Endothelial cell of umbilical vein (primary cell): ENCODE measurements at places on chromosomes 13 and 19.
A peak's percentile ranks its signal among the peaks of the same experiment; 100 is the strongest.

DNA sequence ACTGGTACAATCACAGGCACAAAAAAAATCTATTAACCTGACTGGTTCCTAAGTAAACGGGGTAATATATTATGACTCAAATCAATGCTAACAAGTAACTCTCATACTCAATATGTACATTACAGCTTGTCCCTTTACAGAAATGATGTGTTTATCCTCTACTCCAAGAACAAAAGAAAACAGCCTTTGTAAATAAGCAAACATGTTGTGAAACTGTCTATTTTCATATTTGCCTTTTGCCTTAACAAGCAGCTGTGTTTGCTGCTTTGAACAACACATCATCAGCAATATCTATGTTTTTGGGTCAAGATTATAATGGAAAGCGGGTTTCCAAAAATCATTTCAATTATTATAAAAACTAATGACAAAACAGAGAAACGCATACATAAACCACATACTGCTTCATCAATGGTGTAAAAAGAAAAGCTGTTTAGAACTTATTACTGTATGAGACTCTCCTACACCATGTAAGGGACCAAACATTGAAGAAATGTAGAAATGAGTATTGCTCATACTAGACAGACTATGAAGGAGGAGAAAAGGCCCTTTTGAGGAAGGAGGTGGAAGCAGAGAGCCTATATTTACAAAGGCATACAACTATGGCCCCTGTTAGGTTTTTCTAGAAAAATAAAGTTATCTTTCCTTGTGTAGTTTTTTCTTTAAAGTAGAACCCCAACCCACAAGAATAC lies 14.8 kb downstream of the TBC1D4 start:
- DNase-seq = no peak

DNA sequence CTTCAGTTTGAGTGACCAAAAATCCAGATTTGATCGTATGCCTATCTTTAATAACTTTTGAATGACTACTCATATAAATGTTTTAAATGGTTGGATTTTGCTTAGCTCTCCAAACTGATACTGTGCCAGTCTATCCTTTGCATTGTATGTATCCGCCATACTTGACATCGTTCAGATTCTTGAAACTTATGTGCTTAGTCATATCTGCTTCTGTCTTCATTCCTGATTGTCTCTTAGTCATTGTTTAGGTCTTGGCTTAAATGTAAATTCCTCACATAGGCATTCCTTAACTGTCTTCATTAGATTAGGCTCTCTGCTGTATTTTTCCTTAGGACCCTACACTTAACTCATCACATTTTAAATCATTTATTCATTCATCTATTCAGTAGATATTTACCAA lies 126.0 kb downstream of the PCCA start:
- no peak for DNase-seq

GRCh38 chr13:30463787-30464495 lies 1.8 kb downstream of the HMGB1 start:
- DNase-seq = peak; percentile 84

DNA sequence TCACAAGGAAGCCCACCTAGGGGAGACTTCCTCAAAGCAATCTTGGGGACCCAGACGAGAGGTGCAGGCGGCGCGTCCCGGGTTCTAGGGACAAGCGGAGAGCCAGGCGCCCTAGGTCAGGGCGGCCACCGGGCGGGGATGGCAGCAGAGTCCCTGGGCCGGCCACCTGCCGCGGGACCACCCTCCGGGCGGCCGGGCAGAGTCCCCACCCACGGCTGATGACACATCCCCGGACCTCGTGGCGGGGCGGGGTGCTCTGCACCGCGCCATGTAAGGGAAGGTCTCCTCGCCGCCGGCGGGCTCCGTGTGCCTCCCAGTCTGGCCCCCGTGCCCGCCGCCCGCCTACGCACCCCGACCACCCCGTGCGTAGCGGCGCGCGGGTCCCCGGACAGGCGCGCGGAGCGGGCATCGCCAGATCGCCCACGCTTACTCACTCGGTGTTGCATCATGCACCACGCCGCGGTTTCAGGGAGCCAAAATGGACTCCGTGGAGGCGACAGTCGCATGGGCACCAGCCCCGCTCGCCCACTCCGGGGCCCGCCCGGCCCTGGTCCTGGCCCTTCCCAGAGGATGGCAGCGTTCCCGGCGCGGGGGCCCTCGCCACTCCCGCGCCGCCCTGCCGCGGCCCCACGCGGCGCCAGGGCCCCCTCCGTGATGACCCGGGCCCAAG lies 643 bp downstream of the SLC7A1 start:
- peak; percentile 49 for DNase-seq

GRCh38 chr19:34430738-34431625 lies 2.8 kb downstream of the UBA2 start:
- peak; percentile 73 for DNase-seq

GRCh38 chr13:102460806-102461205 lies 59.0 kb upstream of the FGF14 start:
- DNase-seq = no peak

DNA sequence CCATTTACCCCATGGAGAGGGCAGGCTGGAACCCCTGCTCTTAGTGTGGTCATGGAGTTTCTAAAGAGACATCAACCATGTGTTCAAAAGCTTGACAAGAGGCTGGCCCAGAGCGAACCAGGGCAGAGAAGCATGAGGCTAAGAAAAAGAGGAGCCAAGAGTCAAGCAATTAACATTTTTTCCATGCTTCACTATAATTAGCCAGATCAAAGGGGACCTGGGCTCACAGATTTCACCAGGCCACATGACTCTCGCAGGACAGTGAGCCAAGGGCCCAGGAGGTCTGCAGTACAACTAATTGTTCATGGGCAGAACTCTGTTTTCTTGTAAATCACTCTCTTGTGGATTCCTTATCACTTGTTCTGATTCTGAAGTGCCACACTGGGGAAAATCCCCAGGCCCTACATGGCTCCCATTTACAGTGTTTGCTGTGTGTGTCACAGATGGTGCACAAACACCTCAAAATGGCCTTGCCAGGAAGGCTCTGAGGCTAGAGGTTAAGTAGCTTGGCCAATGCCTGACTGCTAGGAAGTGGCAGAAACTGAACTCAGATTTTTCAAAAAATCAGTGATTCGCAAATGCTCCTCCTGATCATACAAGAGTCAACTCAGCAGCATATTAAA lies 101.2 kb downstream of the LHFPL6 start:
- no peak for DNase-seq

DNA sequence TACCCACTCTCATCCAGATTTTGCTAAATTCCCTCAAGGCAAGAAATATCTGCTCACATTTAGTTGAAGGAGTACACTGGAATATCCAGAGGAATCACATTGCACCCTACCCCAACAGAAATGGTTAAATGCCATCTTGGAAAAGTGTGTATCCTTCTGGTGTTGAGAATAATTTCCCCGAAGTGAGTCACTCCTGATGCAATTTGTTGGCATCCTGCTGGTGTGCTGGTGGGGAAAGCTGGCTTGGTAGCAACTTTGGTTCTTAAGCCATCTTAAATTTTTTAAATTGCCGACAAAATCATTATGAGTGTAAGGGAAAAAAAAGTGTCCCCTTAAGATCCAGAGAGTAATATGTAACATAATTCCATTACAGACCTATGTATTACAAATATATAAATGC lies 337.3 kb upstream of the DACH1 start:
- DNase-seq = no peak

- DNase-seq = peak; percentile 51
Measured at GRCh38 chr13:19587635-19588300, 26.4 kb upstream of the TPTE2 start.

DNA sequence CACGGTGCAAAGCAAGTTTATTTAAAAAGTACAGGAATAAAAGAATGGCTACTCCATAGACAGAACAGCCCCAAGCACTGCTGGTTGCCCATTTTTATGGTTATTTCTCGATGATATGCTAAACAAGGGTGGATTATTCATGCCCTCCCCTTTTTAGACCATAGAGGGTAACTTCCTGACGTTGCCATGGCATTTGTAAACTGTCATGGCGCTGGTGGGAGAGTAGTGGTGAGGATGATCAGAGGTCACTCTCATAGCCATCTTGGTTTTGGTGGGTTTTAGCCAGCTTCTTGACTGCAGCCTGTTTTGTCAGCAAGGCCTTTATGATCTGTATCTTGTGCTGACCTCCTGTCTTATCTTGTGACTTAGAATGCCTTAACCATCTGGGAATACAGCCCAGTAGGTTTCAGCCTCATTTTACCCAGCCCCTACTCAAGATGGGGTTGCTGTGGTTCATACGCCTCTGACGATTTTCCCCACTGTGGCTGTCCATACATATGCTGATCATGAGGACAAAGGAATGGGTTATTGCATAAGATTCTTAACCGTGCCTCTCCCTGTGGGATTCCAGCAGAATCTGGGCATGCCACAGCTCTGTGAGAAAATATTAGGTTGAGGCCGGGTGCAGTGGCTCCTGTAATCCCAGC lies 36.9 kb upstream of the ZNF507 start:
- no peak for DNase-seq

GRCh38 chr13:102309110-102309509 lies 92.7 kb downstream of the FGF14 start:
- no peak for DNase-seq

GRCh38 chr13:44415815-44416214 lies 42.2 kb downstream of the SERP2 start:
- no peak for DNase-seq

DNA sequence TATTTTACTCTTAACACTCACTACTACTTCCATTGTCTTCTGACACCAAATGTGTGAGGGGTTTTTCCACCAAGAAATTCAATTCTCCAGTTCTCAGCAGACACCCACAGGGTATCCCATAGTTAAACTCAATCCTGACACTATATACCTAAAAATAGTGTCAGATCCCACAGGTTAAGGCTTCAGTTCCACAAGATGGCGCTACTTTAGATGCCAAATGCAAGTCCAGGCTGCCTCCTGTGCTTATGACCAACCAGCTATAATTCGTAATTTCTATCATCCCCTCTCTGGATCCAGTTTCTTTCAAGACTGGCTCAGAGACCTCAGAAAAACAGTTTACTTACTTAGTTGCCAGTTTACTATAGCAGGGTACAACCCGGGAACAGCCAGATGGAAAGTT lies 1146.2 kb upstream of the SPRY2 start:
- DNase-seq = no peak

DNA sequence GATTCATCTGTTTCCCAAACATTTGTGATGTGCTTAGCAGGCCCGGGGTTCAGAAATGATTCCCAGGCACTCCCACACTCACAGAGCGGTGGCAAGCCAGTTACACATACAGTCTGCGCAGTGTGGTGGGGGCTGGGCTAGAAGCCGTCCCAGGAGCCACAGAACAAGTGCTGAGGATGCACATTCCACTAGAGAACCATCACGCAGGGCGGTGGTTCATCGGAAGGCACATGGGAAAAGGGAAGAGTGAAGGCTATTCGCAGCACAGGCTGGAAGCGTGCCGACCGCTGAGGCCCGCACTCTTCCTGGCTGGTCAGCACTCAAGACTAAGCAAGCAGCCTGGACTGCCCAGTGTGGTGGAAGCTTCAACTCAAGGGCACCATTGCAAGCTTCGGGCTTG lies 126.3 kb upstream of the SLC7A1 start:
- no peak for DNase-seq
